ENCODE measurements at places on chromosomes 7 and 10.

DNA sequence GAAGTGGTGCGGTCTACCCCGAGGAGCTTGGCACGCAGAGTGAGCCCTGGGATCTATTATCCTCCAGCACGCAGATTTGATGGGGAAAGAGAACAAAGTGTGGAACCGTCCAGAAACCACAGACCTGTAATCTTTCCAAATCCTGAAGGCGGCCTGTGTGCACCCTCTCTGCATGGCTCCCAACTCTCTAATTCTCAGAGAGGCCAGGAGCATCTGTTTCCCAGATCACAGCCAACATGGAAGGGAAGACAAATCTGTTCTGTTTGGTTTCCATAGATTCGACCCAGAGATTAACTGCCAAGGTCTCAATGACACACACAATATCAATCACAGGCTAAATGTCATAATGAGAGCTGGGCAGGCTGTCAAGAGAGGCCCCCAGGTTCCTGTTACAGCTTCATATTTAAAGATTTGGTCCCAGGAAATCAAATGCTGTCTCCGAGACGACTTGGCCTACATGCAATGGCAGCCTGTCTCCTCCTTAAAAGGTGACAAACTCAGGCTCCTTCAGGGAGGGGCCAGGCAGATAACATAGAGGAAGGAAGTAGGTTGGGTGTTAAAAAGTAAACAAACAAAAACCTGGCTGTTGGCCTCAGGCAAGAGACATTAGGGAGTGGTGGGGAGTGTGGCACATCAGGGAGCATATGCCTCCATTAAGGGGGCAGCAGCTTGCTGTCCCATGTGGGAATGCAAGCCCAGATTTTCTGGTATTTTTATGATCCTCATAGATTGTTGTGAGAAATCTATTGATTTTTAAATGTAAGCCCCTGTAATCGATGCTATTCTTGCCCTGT, 48.8 kb upstream of the SAMD8 start:
- DNase-seq: no peak

GRCh38 chr7:127813991-127814541, 162.1 kb downstream of the SND1 start:
- DNase-seq: no peak

- DNase-seq: no peak
These were observed 8.7 kb upstream of the SP8 start for GRCh38 chr7:20795361-20795760.

DNA sequence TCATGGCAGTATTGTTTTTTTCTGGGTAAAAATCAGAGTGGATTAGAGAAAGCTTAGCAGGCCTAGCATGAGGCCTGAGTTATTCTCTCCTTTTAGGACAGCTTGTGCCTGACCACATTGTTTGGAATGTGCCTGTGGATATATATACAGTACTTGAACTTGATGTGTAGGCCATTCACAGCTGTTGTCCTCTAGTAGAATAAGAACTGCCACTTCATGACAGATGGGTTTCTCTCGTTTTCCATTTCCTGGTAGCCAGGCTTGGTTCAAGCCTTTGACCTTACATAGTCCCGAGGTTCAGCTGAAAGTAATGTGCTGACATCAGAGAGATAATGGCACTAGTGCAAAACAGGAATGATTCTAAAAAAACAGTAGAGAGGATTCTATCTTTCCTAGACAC, 473.9 kb downstream of the AUTS2 start:
- no peak for DNase-seq

DNA sequence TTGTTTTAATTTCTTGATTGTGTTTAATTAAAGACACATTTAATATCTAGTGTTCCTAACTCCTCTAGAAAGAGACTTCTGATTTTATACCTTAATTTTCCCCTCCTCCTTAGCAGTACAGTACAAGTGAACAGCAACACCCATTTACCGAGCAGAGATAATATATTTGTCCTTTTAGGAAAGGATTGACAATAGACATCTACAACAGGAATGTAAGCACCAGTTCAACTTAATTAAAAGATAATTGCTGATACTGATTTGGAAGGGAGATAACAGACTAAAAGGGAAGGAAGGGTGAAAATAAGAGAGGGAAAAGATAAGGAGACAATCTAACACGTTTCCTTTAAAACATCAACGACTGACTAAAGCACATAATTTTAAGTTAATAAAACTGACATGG, 119.3 kb downstream of the SRPK2 start:
- DNase-seq: peak; percentile 8

DNA sequence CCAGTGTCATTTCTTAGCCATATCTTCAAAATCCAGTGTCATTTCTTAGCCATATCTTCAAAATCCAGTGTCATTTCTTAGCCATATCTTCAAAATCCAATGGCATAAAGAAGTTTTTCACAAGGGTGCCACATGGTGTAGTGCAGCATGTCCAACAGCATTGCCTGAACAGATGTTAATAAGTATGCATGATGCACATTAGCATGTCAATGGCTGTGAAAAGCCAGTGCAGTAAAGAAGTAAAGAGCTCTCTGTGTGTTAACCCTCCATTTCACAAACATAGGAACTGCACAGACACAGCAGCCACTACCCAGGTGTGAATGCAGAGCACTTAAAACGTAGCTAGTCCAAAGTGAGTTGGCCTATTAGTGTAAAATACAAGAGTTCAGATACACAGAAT, 89.8 kb downstream of the GNAI1 start:
- DNase-seq: no peak

Data from germinal center (tissue), 1 donor.